ENCODE measurements at places on chromosomes 5 and 9.

- DNase-seq, result no peak
Measured at GRCh38 chr5:125044491-125045282, 298.2 kb upstream of the ZNF608 start.

GRCh38 chr5:15515229-15515628, 15.2 kb downstream of the FBXL7 start:
- no peak for DNase-seq

DNA sequence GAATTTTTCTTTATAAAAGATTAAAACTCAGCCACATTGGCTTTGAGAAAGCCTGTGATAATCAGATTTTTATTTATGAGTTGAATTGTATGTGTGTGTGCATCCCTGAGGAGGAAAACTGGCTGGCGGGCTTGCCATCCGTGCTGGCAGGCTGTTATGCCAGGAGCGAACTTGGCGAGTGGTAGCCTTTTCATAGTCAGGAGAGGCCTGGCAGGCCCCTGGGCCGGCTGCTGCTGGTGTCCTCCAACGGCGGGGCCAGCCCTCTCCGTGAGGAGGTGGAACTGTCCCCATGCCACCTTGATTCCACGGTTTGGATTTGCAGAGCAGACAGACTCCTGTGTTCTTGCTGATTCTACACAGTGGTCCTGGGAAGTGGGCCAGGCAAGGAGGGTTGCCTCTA, 43.3 kb downstream of the ZNF618 start:
- no peak for DNase-seq

GRCh38 chr5:176379881-176380280, 8.5 kb downstream of the NOP16 start:
- no peak for DNase-seq

GRCh38 chr5:80411589-80412219, 3.8 kb downstream of the ZFYVE16 start:
- no peak for DNase-seq

- peak; percentile 62 for DNase-seq
Measured at GRCh38 chr5:151164687-151165392, 7.3 kb upstream of the ANXA6 start.

DNA sequence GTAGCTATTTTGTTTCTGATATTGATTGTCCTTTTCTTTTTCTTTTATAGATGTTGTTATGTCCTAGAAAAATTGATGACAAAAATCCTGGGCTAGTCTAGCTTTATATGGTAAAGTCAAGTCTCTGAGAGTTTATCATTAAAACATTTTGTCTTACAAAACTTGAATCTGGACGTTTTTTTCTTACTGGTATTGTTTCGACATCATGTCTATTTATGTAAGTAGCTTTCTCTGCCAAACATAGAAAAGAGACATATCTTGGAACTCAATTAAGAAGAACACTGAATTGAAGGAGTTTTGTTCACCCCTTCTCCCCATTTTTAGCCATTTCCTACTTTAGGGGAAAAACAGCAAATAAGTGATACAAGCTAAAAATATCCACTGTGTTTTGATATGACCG, 151.5 kb downstream of the ISOC1 start:
- peak; percentile 25 for DNase-seq

All from HCEC 1CT (cell line).